ENCODE measurements at places on chromosomes 7 and 10.
A peak's percentile ranks its signal among the peaks of the same experiment; 100 is the strongest.

DNA sequence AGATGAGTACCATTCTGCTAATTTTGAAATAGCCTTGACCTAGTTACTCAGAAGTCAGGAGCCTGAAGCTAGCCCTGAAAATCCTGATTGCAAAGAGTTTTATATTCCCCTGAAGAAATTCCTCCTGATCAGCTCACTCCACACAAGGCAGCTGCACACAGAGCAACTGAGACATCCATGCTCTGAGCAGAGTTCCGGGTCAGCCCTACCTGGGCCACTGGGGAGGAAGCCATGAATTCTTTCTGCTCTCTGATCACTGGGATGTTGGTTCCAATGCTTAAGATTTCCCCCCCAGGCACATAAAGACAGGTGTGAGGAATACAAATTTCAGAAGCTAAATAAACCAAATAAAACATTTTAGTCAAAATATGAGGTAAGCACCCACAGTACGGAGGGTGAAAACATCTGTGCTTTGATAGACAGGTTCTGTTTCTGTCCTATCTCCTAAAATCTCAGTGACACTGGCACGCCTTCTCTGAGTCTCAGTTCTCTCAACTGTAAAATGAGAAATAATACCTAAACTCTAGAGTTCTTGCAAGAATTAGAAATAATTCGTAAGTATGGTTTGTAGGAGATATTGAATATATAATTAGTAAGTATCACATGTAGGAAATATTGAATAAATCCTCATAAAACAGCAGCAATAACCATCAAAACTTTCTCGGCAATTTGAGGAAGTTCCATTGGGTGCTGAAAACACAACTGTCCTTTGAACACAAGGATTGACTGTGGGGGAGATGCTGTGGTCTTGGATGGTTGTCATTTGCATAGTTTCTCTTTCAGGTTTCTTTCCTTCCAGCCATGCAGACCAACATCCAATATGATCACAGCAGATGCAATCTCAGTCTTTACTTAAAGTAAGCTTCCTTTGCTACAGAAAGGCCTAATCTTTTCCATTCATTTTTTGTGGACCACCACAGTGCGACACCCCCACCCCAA lies 133.0 kb upstream of the TNS3 start:
- DNase-seq: no peak

GRCh38 chr7:90621125-90621746 lies 25.1 kb downstream of the CDK14 start:
- DNase-seq: no peak

GRCh38 chr10:17954861-17955260 lies 3.1 kb downstream of the SLC39A12 start:
- DNase-seq: no peak

DNA sequence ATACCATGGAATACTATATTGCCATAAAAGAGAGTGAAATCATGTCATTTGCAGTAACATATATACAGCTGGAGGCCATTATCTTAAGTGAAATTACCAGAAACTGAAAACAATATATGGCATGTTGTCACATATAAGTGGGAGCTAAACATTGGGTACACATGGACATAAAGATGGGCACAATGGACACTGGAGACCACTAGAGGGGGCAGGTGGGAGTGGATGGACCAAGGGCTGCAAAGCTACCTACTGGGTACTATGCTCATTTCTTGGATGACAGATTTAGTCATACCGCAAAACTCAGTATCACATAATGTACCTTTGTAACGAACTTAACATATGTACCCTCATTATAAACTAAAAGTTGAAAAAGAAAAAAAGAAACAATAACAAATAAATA lies 1167.6 kb downstream of the NXPH1 start:
- no peak for DNase-seq

GRCh38 chr10:49361178-49361554 lies 34.7 kb downstream of the DRGX start:
- DNase-seq: no peak

GRCh38 chr7:128400566-128400965 lies 9.2 kb downstream of the IMPDH1 start:
- DNase-seq: no peak

DNA sequence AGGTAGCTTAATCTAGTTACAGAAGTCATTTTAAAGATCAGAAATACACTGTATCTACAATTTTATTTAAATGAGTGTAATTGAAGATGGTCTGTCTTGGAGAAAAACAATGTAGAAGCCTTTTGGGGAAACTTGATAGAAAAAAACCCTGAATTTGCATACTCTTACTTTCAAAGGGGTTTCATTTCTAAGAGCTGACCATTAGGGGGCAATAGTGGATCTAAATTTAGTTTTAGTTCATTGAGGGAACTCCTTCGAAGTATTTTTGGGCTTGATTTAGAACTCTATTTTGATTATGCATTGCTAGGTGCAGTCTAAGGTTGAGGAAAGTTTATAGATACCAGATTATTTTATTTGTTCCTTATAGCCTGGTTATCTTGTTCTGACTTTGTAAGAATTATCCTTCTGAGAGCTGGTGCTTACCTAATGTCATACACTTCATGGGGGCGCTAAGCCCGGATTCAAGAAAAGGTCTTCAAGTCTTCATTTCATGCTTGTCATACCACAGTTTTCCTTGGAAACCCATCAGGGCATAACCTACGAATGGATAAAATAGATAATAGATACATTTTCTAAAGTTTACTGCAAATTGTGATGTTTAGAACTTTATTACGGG lies 69.1 kb upstream of the MXI1 start:
- peak; percentile 47 for DNase-seq

DNA sequence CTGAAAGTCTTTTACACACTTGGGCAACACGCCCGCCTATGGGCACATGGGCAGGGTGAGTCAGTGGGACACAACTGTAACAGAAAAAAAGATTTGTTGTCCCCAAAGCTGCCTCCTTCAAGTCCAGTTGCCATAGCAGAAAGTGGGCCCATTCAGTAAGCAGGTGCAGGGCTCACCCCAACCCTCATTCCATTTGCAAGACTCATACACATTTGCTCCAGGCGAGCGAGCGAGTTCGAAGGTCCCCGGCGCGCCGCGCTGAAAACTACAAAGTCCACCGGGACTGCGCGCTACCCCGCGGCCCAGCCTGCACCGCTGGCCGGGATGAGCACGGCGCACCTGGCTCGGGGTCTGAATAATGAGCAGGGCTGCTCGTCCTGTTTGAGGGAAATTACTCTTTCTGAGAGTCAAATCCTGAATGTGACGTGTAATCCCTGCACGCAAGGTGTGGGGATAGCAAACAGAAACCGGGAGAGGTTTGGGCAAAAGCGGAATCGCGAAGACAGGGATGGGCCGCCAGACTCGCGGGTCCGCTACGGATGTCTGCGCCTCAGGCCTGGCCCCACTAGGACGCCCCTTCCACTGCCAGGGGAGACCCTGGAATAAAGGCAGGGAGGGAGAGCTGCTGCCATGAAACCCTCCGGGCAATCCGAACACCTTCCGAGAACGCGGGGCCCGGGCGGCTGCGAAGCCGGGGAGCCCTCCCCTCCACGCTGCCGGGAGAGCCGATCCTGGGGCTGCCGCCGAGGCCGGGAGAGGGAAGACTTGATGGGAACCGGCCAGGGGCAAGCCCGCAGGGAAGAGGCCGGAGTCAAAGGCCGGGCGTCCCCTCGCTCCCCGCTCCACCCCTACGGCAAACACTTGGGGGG lies 982 bp downstream of the COBL start:
- DNase-seq: no peak

DNA sequence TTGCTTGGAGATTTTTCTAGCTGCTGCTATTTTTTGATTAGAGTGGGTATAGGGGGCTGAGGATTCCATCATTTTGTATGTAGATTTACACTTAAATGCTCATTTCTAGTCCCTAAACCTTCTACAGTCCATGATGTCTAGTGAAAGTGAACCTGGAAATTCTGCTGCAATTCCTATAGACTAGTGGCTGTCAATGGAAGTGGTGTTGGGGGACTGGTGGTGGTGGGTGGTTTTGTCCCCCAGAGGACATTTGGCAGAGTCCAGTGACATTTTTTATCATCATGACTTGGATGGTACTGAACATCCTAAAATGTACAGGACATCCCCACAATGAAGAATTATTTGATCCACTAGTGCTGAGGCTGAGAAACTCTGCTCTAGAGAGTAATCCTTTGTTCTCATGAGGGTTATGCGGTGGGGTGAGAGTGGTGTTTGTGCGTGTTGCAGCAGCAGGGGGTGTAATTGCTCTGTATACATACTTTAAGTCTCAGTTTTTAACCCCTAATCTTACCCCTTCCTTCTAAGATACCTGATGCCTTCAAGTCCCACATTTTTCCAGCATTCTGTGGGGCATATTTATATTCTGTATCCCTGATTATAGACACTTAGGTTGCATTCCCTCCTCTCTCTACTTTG lies 35.0 kb downstream of the KIF11 start:
- no peak for DNase-seq

- no peak for DNase-seq
Observed at GRCh38 chr7:35792472-35792871, 8.4 kb upstream of the SEPTIN7 start.

GRCh38 chr10:49655099-49655498 lies 24.4 kb upstream of the C10orf53 start:
- DNase-seq: no peak

DNA sequence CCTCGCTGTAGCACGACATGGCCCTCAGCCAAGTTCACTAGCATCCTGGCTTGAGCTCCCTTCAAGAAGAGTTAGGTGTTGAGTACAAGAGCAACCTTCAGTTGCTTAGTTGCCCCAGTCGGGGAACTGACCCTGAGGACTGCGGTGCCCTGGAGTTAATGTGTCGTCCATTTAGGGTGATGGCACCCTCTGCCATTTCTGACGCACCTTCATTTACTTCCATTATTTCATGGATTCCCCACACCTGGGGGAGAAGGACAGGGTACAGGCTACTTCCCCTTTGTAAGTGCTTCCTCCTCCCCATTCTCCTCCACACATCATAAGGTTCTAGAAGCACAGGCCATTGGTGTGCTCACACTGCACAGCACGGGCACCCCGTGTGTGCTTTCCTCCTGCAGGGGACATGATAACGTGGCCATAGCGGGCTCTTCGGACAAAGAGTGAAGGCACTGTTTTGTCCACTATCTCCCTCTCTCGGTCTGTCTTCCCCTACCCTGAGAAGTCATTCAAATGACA lies 1.8 kb downstream of the ALOX5 start:
- no peak for DNase-seq

DNA sequence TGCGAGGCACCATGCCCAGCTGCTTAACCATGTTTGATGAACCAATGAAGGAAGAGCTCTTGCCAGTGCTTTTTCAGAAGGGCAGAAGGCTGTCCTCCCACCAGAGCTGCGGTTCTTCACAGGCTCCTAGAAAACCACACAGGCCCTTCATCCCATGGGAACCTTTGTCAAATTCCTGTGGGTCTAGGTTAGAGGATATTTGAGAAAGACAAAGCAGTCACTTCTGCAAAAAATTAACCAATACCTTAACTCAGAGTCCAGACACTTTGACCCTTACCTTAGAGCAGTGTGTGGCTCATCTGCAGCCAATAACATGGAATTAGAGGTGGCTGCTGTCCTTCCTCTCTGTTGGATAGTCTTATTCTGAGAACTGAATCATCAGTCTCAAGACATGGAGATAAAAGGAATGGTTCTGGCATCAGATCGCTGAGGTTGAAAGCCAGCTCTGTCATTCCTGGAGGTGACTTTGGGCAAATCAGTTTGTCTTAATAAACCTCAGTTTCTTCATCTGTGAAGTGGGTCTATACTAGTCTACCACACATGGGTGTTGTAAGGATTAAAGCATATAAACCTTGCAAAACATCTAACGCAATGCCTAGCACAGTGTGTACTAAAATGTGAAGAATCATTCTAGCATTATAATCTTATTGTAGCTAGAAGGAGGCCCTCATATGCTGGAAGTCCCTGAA lies 65.1 kb upstream of the PIP4K2A start:
- no peak for DNase-seq

DNA sequence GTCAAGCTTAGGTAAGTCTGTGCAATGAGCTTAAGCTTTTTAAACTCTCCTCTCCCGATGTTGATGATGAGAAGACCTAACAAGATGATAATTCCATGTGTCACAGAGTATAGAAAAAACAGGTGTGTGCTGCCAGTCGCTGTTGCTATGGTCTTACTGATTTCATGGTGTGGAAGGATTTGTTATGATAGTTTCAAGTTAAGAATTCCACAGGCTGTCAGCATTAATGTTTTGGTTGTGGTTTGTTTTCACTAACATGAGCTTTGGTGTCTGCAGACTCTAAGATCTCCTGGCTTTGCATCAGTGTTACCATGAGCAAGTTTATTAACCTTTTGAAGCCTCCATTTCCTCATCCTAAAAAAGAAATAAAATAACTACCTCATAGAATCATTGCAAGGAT lies 123.7 kb downstream of the NSUN6 start:
- DNase-seq: no peak

DNA sequence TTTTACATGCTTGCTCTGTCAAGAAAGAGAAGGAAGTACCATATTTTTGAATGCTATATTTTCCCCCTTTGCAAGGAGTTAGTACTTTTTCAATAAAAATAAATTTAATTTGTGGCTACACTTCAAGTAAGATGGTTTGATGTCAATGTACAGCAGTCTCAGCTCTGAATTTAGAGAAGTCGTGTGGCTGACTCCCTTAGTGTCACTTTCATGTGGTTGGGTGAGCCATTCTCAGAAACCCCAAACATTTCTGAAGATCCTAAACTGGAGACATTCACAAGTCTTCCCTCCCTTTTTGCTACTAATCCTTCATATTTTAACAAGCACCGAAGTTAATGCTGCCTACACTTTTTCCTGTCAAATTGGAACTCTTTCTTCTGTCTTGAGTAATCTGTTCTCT lies 244.4 kb downstream of the DYNC1I1 start:
- no peak for DNase-seq

- no peak for DNase-seq
Observed at GRCh38 chr7:78095549-78095948, 297.0 kb downstream of the PHTF2 start.

DNA sequence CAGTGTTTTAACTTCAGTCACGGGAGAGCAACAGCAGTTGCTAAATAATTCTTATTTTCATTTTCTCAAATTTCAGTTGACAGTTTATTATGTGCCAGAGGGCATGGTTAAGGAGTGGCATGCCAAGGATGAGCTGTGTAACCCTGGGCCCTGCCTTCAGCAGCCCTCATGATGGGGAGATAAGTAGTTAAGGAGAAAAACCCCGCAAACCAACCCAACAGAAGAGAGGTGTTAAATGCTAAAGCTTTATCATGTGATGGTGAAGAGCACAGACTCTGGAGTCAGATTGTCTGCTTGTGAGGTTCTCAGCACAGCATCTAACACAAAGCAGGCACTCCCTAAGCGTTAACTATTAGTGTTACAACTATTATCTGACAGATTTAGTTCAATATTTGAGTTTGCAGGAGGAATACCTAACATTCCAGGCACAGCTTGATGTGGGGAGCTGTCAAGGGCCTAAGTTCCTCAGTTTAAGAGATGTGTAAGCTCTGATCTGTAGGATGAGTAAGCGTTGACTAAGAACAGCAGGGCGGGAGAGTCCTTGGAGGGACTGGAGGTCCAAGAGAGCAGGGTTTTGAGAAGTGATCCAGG lies 29.6 kb downstream of the STAM start:
- DNase-seq: no peak

GRCh38 chr7:7577888-7578287 lies 11.2 kb downstream of the MIOS start:
- DNase-seq: no peak

- no peak for DNase-seq
Observed at GRCh38 chr10:110525349-110526260, 27.9 kb downstream of the DUSP5 start.

GRCh38 chr7:111763221-111763801 lies 201.0 kb upstream of the IMMP2L start:
- DNase-seq: peak; percentile 24

- DNase-seq: no peak
Observed at GRCh38 chr7:69898189-69898588, 299.9 kb downstream of the AUTS2 start.
